ENCODE measurements at places on chromosomes 3 and 15. TPM values are rescaled to one million over a fixed set of nuclear protein-coding genes. Genes with fewer than 3 reads are reported as not detected.

DNA sequence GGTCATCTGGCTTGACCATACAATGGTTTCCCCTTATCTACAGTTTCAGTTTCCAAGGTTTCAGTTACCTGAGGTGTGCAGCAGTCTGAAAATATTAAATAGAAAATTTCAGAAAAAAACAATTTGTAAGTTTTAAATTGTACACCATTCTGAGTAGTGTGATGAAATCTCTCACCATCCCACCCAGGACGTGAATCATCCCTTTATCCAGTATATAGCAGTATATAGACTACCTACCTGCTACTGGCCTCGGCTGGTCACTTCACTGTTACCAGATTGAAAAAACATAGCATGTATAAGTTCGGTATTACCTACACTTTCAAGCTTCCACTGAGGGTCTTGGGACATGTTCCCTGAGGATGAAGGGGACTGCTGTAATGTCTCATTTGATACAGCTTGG lies 12.0 kb downstream of the ARIH1 start:
- peaks cover 80% of the 10 kb centered on the region for H3K4me1 ChIP-seq
- no peak overlapping the region for H3K4me3 ChIP-seq
- H3K27me3 ChIP-seq = no peaks in the 10 kb centered on the region

DNA sequence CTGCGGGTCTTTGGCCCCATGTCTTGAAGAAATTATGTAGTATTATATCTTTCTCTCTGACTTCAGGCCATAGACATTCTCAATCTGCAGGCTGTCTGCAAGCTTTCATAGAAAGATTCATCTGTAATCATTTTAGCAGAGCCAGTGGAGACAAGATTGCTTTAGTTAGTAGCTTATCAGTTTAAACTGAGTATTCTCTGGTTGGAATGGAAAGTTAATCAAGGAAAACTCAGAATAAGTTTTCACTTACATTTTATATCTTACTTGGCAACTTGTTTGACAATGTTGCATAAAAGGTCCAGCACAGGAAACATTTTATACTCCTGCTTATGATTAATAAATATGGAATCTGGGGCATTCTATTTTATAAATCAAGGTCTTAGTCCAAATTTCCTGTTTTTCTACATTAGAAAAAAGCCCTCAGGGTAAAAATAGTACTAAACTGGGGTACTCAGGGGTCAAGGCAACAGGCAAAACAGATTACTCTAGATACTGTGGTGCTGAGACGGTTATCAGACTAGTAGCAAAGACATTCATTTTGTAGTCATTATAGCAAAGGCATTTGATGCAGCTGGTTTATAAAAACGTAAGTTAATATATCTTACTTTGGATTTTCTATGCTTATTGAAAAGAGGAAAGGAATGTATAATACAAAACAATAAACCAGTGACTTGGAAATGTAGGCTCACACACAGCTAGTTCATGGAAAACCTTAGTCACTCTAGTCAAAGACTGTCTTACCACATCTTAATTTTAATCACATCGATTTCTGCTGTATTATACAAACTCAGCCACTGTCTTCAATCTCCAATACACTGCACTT lies 45.2 kb upstream of the FILIP1L start:
- no peak overlapping the region for H3K4me3 ChIP-seq
- no peaks in the 10 kb centered on the region for H3K4me1 ChIP-seq
- H3K36me3 ChIP-seq = no peaks in the 10 kb centered on the region
- no peak for DNase-seq
- H3K27me3 ChIP-seq = no peaks in the 10 kb centered on the region
- H3K27ac ChIP-seq = no peak overlapping the region

- H3K36me3 ChIP-seq = no peaks in the 10 kb centered on the region
- H3K27me3 ChIP-seq = no peaks in the 10 kb centered on the region
- no peaks in the 10 kb centered on the region for H3K4me1 ChIP-seq
- H3K4me3 ChIP-seq = no peak overlapping the region
These were observed 179.2 kb downstream of the KCNAB1 start for GRCh38 chr3:156299569-156299968.

DNA sequence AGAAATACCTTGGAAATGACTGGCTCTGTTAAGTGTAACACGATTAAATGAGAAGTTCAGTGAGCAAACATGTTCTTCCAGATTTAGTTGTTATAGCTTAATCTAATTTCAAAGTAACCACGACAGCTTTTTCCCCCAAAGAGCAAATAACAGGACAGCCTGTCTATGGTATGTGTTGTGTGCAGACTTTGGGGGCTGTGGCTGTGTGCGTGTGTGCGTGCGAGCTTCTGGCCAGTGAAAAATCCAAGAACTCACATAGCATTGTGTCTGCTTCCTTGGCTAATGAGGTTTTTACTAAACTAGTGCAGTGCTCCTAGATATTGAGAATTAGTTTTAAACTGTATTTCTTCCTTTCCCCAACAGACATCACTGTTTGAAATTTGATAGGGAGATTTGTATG lies 167.1 kb downstream of the CACNA1D start:
- no peak overlapping the region for H3K4me3 ChIP-seq
- H3K4me1 ChIP-seq = no peaks in the 10 kb centered on the region
- H3K36me3 ChIP-seq = no peaks in the 10 kb centered on the region
- H3K27me3 ChIP-seq = no peaks in the 10 kb centered on the region
- DNase-seq = no peak

GRCh38 chr3:27939521-27939920 lies 217.4 kb upstream of the EOMES start:
- H3K27me3 ChIP-seq = no peaks in the 10 kb centered on the region
- H3K4me1 ChIP-seq = no peaks in the 10 kb centered on the region
- no peak overlapping the region for H3K27ac ChIP-seq
- DNase-seq = no peak

The ZBTB20 gene
- 58.4 TPM for total RNA-seq

The ANKDD1A gene
- total RNA-seq = 4.5 TPM

Measured in CD4-positive, alpha-beta memory T cell (primary cell).